ENCODE measurements at places on chromosomes 12 and 14.

- no peak for DNase-seq
Observed at GRCh38 chr14:99035268-99035667, 236.7 kb downstream of the BCL11B start.

DNA sequence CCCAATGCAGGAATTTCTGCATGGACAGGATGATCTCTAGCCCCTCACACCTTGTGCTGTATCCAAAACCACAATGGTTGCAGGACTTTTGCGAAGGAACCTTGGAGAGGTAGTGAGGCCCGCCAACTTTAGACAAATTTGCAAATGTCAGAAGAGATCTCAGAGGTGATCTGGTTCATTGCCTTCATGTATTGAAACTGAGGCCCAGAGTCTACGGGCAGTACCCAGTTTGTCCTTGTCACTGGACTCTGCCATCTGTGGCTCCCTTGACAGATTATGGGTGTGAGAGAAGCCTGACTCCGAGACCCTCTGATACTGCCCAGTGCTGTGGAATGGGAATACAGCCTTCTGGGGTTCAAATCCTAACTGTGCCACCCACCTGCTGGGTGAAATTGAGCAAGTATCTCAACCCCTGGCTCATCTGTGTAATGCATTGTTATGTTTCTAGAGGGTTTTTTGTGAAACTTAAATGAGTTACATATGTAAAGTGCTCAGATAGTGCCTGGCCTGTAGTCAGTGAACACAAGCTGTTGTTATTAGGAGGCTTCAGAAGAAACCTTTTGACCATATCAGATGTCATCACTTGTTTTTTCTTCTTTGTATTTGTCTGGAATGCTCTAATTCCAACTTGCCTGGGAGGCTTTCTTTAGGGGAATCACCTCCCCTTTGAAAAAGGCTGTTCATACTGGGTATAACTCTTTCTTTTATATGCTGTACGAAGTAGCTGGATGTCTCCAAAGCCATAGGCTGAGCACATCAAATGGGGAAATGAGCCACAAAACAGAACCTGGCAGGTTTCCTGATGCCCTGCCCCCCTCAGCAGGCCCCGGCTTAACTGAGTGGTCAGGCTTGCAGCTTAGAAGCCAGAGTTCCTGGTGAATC is 71.4 kb upstream of the SRSF5 start:
- no peak for DNase-seq

GRCh38 chr14:91420686-91421085 is 3.1 kb upstream of the CCDC88C start:
- DNase-seq, result no peak

DNA sequence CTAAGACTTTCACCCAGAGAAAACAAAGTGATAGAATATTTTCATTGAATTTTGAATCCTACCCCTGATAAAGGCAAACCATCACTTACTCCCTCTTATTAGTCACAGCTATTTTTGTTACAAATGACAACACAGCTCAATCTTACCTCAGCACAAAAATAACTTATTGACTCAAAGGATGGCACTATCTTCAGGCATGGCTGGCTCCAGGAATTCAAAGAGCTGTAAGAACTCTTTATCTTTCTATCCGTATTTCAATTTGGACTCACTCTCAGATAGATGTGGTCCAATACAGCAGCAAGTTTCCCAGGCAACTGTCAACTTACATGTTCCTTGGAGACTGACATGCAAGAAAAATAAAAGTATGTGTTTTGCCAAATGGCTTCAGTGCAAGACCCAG is 709.4 kb upstream of the MDGA2 start:
- no peak for DNase-seq

GRCh38 chr14:76083796-76084765 is 67.6 kb upstream of the GPATCH2L start:
- no peak for DNase-seq

DNA sequence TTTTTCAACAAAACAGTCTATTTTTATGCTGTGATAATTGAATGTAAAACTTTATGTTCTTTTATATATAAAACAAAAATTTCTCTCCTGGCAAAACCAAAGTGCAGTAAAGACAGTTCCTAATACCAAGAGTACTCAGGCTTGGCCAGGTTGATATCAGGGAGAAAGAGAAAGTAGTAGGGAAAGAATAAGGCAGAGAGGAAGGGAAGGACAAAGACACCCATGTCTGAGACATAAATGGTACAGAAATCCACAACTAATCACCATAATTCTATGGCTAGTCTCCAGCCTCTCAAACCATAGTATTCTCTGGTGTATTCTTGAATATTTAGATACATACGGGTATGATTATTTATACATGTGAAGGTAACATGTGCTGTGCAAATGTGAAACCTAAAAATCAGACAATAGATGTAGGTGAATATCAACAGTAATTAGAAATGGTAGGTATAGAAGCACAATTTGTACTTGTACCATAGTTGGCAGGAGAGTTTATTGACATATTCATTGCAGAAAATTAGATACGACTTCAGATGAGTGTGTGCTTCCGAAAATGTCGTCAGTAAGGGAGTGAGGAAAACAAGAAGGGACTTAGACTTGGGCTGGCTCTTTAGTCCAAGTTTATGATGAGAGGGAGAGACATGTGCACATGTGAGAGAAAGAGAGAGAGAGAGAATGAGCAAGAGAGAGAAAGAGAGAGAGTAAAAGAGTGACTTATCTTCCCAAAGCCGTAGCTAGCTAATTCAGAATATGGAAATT is 230.8 kb upstream of the NPAS3 start:
- no peak for DNase-seq

- DNase-seq, result no peak
Observed at GRCh38 chr14:84477996-84478395, 1051.9 kb upstream of the FLRT2 start.

GRCh38 chr12:11568762-11569478 is 80.6 kb upstream of the ETV6 start:
- DNase-seq, result no peak

DNA sequence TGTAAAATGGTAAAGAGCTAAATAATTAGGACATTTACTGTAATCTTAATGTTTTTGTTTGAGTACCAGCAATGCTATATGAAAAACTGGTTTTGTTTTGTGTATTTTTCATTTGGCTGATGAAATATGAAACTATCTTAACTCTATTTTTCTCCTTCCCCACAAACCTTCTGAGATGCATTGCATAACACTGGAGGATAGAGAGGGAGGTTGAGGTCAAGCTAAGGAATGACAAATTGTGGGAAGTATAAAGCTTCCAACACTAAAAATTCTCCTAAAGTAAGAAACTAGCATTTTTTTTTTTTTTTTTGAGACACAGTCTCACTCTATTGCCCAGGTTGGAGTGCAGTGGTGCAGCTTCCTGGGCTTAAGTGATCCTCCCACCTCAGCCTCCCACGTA is 31.5 kb upstream of the SRP54 start:
- no peak for DNase-seq

- no peak for DNase-seq
Observed at GRCh38 chr14:89284333-89285058, 132.5 kb downstream of the FOXN3 start.

DNA sequence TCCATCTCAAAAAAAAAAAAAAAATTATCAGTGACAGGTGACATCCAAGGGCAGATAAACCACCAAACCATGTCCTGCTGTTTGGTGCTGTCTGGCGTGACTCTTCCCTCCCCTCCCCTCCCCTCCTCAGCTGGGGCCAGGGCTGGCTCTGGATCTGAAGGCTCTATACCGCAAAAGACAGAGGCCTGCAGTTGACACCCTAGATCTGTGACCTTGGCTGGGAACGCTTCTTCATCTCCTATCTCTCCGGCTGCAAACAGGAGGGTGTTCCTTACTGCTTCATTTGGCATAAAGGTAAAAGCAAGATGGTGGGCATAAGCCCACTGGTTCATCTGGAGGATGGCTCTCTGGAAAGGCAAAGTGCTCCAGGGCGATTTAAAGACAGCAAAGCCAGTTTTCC is 126.8 kb upstream of the PRMT8 start:
- no peak for DNase-seq

DNA sequence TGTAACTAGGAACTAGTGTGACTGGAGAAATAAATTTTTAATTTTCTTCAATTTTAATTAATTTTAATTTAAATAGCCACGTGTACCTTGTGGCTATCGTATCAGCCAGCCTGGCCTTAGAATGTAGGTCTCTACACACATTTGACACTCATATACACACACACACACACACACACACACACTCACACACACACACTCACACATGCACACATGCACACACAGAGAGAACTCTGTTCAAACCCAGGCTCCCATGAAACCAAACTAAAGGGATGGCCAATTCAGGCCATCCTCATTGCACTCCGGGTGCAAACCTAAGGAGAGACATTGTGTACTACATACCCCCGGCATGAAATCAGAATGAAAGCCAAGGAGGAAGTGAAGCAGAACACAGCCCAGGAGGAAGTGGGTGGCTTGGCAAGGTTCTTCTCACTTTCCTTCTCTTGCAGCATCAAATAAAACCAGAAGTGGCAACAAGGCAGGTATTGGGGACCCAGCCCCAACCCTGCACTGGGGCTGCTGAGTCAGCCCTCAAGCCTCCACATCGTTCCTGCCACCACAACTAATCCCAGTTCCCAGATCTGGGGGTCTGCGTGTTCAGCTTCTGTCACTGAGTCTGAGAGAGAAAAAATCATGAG is 26.2 kb upstream of the CHPT1 start:
- no peak for DNase-seq

GRCh38 chr14:29462772-29463171 is 464.9 kb downstream of the PRKD1 start:
- no peak for DNase-seq

- no peak for DNase-seq
Observed at GRCh38 chr14:80770114-80770908, 171.2 kb downstream of the CEP128 start.

DNA sequence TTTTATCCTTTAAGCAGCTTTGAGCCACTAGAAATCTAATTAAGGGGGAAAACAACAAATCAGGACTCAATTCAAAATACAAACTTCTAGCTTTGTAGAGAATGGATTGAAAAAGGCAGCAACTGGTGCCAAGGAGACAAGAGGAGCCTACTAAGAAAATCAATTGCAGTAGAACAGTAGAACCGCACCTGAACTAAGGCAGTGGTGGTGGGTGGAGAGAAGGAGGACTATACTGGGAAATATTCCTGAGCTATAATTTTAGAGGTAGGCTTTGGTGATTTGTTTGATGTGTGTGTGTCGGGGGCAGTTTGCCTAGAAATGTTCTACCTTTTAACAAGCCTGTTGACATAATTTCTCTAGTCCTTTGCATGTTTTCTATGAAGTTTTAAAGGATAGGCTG is 270.9 kb upstream of the SYT10 start:
- no peak for DNase-seq

- DNase-seq, result no peak
Observed at GRCh38 chr14:92753250-92753649, 4.8 kb upstream of the LGMN start.

DNA sequence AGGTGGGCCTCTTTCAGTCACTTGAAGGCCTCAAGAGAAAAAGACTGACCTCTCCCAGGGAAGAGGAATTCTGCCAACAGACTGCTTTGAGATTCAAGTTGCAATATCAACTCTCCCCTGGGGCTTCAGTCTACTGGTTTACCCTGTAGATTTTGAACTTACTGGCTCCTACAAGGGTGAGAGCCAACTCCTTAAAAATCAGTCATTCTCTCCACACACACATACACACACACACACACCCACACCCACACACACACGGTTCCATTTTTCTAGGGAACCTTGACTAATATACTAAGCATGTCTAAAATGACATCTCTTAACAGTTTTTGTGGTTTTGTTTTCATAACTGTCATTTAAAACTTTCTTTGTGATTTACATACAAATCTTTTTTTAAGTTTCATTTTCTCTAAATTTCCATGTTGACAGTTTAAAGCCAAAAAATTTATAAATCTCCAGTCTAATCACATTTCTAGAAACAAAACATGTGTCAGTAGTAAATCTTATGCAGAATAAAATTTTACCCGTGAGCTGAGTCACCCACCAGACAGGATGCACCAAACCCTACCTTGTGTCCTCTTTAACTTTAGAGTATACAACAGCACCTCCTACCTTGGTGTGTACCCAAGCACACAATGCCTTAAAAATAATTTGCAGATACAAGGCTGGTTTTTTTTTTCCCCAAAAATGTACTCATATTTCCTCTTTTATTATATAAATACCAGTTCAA is 394.6 kb downstream of the AEBP2 start:
- DNase-seq, result no peak

Measured in stimulated activated CD4-positive, alpha-beta T cell treated with anti-CD3 and anti-CD28 coated beads, Interleukin-2, amount 100 ng/mL, for 48 hours (primary cell).